Astrocyte of the hippocampus (primary cell): ENCODE measurements at places on chromosomes 11 and 22.

DNA sequence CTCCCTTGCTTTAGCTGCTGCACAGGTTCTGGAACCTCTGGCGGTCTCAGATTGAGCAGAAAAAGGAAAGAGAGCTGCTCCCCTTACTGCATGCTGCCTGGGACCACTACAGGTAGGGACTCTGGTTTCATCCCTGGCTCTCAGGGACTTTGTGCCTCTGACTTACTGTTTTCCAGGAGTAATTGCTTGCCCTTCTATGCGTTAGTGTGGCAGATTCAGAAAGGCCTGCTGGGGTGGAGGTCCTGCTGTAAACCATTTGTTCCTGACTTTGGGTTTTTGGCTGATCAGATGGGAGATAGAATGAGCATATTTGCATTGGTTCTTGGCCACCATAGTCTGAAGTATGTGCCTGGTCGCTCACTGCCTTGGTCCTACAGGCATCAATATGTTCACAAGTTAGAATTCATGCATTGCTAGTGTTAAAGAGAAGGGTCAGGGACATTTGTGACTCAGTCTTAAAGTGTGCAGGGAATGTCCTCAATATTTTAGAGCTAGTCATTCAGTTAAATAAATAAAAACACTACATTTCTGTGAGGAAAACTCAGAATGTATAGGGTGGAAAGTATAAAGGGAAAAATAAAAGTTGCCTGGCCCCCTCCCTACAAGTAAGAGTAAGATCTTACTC lies 78.0 kb downstream of the PISD start:
- DNase-seq: peak; percentile 57

DNA sequence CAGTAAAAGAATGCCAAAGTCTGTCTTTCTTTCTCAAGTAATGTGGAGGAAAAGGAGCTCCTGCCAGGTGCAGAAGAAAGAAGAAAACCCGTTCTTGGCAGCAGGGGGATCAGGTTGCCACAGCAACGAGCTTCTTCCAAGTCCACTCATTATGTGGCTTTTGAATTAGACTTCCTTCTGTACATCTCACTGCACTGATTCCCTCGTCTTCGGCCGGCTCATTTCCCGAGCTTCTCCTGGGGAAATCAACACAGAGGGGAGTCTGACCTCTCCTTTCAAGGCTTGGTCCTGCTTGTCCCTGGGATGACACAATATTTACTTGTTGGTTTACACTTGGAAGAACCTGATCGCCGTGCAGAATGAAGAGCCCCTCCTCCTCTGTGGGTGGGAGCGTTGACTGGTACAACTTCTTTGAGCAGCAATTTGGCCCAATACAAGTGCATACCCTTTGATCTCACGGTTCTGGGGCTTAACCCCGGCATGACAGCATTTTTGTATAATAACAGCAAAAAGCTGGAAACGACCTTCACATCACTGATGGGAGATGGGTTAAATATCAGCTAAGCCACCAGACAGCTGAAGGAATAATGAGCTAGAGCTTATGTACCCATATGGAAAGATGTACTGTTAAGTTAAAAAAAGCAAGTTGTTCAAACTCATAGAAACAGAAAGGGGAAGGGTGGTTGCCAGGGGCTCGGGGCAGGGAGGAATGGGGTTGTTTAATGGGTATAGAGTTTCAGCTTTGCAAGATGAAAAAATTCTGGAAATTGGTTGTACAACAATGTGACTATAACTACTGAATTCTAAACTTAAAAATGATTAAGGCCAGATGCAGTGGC lies 35.4 kb downstream of the MCHR1 start:
- peak; percentile 91 for DNase-seq

GRCh38 chr11:84316866-84317555 lies 1030.8 kb upstream of the CCDC90B start:
- peak; percentile 57 for DNase-seq

GRCh38 chr11:61168800-61169199 lies 7.6 kb upstream of the VPS37C start:
- no peak for DNase-seq

DNA sequence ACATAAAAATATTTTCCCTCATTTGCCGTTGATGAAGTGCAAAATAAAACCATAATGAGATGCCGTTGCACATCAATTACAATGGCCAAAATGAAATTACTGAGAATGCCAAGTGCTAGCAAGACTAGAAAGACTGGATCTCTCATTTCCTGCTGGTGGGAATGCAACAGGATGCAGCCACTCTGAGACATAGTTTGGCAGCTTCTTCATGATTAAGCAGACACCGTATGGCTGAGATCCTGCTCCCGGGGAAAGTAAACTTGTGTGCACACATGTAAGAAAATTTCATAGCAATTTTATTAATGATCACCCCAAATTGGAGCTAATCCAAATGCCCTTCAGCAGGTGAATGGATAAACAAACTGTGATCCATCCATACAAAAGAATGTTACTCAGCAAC lies 1013.2 kb downstream of the TBC1D22A start:
- no peak for DNase-seq

GRCh38 chr11:34640050-34640923 lies 19.4 kb downstream of the EHF start:
- DNase-seq: no peak

DNA sequence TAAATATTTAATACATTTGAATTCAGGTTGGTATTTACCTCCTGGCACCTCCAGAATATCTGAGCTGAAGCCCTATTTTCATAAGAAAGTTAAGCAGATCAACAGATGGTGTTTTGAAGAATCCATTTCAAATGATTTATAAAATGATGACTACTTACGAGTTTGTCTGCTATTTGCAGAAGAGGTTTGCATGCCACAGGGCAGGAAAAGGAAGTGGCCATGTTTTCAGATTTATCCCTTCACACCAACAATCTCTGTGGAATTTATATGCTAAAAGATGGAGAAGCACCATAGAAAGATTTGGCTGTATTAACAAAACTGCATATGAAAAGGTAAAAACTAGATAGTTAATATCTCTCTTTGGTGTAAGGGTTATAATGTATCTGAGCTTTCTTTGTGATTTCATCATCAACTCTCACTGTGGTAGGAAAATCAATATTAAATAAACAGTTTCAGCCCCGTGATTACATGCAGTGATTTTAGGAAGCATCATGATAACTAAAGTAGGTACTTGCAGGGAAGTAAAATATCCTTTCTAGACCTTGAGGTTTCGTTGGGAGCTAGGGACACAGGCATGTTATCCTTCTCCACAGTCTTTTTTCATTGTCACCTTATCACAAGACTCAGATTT lies 2.6 kb downstream of the BMAL1 start:
- no peak for DNase-seq

DNA sequence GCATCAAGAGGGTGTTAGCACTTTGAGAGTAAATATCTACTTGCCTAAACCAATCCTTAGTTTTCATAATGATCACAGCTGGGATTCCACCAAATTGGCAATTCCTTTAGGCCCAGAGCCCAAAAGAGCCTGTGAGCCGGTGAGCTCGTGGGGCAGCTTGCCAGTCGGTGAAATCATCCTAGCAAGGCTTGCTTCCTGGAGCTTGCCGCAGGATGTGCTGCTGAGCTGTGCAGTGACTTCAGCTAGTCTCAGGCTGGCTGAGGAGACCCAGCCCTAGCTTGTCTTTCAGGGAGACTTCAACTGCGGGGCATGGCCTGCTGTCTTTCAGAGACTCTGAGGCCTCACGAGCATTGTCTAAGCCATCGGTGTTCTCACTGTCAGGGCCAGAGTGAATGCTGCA lies 73.6 kb upstream of the SUSD2 start:
- DNase-seq: peak; percentile 94

GRCh38 chr11:92769112-92769511 lies 200.3 kb upstream of the MTNR1B start:
- no peak for DNase-seq

GRCh38 chr11:68632802-68633201 lies 51.5 kb upstream of the GAL start:
- peak; percentile 78 for DNase-seq

- DNase-seq: no peak
Observed at GRCh38 chr11:134679592-134679991, 267.6 kb upstream of the B3GAT1 start.

DNA sequence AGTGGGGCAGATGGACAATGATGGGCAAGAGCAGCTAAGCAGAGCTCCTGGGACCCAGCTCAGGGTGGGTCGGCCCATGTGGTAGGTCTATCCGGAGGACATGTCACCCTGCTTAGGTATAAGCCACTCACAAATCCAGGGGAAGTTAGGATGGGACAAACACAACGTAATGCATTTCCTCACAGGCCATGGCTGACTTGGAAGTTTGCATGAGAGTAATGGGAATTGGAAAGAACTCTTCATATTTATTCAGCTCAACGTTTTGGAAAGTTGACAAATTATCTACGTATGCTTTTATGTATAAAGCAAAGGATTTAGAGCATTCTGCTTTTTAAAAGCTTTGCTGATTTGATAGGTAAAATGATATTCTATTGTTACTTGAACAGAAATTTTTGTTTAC lies 74.9 kb downstream of the SMCO4 start:
- DNase-seq: no peak

DNA sequence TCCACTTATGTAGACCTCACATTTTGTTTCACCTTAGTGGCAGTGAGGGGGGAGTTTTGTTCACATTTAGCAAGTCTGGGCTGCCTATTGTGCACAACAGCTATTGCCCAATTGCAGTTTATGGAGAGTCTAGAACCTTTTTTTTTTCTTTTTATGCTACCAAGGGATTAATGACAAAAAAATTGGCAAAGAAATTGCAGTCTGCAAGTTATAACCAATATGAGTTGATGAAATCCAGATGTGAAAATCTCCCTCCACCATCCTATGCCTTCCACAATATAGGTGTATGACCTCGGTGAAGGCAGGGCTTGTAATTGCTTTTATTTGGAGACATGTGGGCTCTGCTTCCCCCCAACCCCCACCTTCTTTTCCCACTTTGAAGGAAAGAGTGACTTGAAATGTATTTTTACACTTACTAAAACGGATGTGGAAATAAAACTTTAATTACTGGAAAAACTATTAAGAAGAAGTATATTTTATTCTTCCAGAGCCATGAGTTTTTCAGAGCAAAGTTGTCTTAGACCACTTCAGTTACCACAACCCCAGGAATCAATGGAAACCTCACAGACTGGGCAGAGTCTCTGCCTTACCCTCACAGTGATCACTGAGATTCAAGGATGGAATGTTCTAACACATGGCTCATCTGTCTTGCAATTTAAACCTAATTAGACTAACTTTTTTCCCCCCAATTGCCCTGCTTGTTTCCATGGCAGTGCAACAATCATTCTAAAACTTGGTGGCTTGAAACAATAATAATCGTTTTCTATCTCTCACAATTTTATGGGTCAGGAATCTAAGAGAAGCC lies 120.8 kb upstream of the SLC5A12 start:
- peak; percentile 37 for DNase-seq

- DNase-seq: peak; percentile 69
Observed at GRCh38 chr11:13336246-13336878, 58.8 kb downstream of the BMAL1 start.

- no peak for DNase-seq
Observed at GRCh38 chr11:107757661-107758060, 45.8 kb upstream of the SLN start.

DNA sequence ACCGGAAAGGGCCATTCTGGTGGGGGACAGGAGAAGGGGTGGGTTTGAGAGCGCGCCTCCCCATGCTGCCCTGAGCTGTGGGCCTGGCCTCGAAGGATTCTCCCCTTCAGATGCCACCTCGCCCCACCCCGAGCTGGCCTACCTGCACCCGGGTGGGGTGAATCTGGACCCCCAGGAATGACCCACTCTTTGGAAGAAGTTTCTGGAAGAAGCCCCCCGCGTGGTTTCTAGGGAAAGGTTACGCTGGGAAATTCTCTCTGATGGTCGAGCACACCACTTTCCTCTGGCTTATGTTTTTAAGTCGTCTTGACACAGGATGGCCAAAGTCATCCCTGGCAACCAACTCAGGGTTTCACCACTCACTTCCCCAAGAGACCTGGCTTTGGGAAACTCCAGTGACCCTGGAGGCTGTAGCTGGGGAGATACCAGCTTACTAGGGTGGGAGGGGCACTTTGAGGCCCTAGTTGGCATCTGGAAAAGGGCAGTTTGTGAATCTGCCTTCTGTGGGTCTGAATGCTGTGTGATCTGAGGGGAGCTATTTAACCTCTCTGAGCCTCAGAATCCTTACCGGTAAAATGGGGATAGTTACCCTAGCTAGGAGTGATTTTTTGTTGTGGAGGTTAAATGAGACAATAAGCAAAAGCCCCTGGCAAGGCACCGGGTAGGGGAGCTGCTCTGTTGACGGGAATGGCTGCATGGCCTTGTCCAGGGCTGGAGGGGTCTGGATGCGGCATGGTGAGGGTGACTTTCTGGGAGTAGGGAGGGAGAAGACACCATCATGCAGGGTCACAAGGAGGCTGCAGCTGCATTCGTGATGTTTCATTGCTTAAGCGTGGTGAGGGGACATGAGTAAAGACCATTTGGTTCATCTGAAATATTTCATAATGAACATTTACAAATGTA lies 45.3 kb upstream of the ACCSL start:
- DNase-seq: no peak

GRCh38 chr11:115617767-115618166 lies 113.6 kb upstream of the CADM1 start:
- DNase-seq: no peak

GRCh38 chr22:20204311-20204710 lies 53.5 kb upstream of the CCDC188 start:
- no peak for DNase-seq

GRCh38 chr22:38110863-38111852 lies 674 bp upstream of the BAIAP2L2 start:
- no peak for DNase-seq

- DNase-seq: no peak
Observed at GRCh38 chr22:50670513-50670912, 2.1 kb upstream of the SHANK3 start.

GRCh38 chr22:45402466-45402985 lies 10.9 kb downstream of the SMC1B start:
- DNase-seq: no peak

GRCh38 chr22:20240447-20240764 lies 27.7 kb downstream of the RTN4R start:
- peak; percentile 46 for DNase-seq

DNA sequence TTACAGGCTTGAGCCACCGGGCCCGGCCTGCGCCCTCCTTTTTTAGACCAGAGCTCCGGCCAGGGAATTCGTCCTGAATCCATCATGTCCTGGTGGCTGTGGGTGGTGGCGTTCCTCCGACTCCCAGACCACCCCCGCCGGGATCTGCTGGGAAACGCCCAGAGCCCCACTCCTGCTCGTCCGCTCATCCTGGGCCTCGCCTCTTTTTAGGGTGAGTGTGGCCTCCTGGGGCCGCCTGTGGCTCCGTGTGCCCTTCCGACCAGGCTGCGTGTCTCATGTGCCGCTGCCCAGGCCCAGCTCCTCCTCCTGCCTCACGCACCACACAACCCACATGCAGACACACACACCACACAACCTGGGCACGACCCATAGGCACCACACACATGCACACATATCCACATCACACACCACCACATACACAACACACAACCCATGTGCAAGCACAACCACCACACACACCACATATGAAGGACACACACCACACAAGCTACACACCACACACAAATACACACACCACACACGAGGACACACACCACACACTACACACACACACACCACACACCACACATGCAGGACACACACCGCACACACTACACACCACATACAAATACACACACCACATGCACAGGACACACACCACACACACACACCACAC lies 946.2 kb downstream of the BRD1 start:
- DNase-seq: no peak

- no peak for DNase-seq
Observed at GRCh38 chr11:111309215-111309915, 11.0 kb downstream of the POU2AF3 start.
